ENCODE measurements at places on chromosomes 5 and 9. TPM values are rescaled to one million over a fixed set of nuclear protein-coding genes. Genes with fewer than 3 reads are reported as not detected.

The C9orf50 gene
- total RNA-seq = not detected

The GHR gene
- total RNA-seq = 0.05 TPM

The EPB41L4A gene
- total RNA-seq = 1.4 TPM

The SPINK4 gene
- not detected for total RNA-seq

The DMGDH gene
- total RNA-seq = not detected

The PTGDS gene
- 5.2 TPM for total RNA-seq

The HEXB gene
- total RNA-seq = 88.3 TPM

The CNTNAP3B gene
- total RNA-seq = not detected

The STARD4 gene
- total RNA-seq = 85.5 TPM

The ARHGEF28 gene
- not detected for total RNA-seq

The CFAP157 gene
- 0.10 TPM for total RNA-seq

The SHC3 gene
- not detected for total RNA-seq

The SPAG8 gene
- total RNA-seq = 0.96 TPM

The NIM1K gene
- total RNA-seq = 0.68 TPM

The PDZD2 gene
- not detected for total RNA-seq

The AFAP1L1 gene
- not detected for total RNA-seq

The PDCD1LG2 gene
- 10.5 TPM for total RNA-seq

The BAAT gene
- total RNA-seq = not detected

The TRIP13 gene
- total RNA-seq = 20.8 TPM

The TEK gene
- total RNA-seq = not detected

The OR1J2 gene
- not detected for total RNA-seq

The NDFIP1 gene
- 57.3 TPM for total RNA-seq

The TICAM2 gene
- total RNA-seq = 3.5 TPM

The CCL19 gene
- total RNA-seq = not detected

The PCDHGA6 gene
- 0.80 TPM for total RNA-seq

The TPM2 gene
- 4.6 TPM for total RNA-seq

The LCN9 gene
- total RNA-seq = not detected

The DMRT2 gene
- 1.3 TPM for total RNA-seq

The DRD1 gene
- not detected for total RNA-seq

The EQTN gene
- not detected for total RNA-seq

The FUT7 gene
- total RNA-seq = 1.7 TPM

The SPATA31A1 gene
- not detected for total RNA-seq

The GFPT2 gene
- 0.39 TPM for total RNA-seq

The PCDHGA11 gene
- total RNA-seq = 0.32 TPM

The PCDHA11 gene
- total RNA-seq = not detected

The SCGB3A1 gene
- not detected for total RNA-seq

The EDIL3 gene
- not detected for total RNA-seq

The UBE2R2 gene
- total RNA-seq = 34.5 TPM

The RELL2 gene
- total RNA-seq = 19.3 TPM

The LCN10 gene
- total RNA-seq = 0.07 TPM

The ST8SIA4 gene
- total RNA-seq = 65.1 TPM

The SPATA31C1 gene
- total RNA-seq = not detected

The C9orf43 gene
- 0.22 TPM for total RNA-seq

The SEMA4D gene
- 399 TPM for total RNA-seq

The RAI14 gene
- total RNA-seq = 0.71 TPM

The KLF4 gene
- 0.32 TPM for total RNA-seq

The FAT2 gene
- total RNA-seq = not detected

The NME5 gene
- total RNA-seq = not detected

The BTNL8 gene
- not detected for total RNA-seq

The GMCL2 gene
- not detected for total RNA-seq

The C9 gene
- total RNA-seq = not detected

The PCDHGA2 gene
- total RNA-seq = 0.07 TPM

The CPLANE1 gene
- 12.7 TPM for total RNA-seq

The LECT2 gene
- not detected for total RNA-seq

The LCP2 gene
- 467 TPM for total RNA-seq

The ADAMTS19 gene
- not detected for total RNA-seq

The PRELID1 gene
- total RNA-seq = 190 TPM
